ENCODE measurements at places on chromosomes 7 and 10. TPM values are rescaled to one million over a fixed set of nuclear protein-coding genes. Genes with fewer than 3 reads are reported as not detected.

DNA sequence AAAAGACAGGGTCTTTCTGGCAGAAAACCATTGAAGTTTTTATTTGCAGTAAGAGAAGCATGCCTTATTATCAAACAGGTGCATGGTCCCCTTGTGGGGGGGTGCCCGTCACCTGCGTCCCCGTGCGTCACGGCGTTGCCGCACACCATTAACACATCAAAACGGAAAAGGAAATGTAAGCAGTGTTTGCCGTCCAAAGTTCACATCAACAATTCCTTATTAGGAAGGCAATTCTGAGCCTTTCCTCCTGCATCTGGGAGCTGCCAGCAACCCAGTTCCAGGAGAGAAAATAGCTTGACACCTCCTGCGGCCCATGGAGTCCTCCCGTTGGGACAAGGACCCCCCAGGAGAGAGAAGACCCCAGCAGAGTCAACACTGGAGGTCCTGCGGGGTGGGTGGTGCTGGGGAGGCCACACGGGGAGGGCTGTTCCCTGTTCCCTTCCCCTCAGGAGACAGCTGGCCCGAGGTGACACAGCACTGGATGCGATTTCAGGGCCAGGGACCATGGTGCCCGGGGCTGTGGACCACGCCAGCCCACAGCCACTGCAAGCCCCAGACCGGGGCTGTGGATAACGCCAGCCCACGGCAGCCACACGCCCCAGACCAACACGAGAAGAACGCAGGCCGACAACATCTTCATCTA, 39.5 kb downstream of the DIP2C start:
- DNase-seq, result no peak

- DNase-seq, result no peak
These were observed 42.0 kb downstream of the ABCA13 start for GRCh38 chr7:48213226-48213625.

GRCh38 chr10:33095867-33096815, 138.1 kb upstream of the ITGB1 start:
- DNase-seq, result no peak

DNA sequence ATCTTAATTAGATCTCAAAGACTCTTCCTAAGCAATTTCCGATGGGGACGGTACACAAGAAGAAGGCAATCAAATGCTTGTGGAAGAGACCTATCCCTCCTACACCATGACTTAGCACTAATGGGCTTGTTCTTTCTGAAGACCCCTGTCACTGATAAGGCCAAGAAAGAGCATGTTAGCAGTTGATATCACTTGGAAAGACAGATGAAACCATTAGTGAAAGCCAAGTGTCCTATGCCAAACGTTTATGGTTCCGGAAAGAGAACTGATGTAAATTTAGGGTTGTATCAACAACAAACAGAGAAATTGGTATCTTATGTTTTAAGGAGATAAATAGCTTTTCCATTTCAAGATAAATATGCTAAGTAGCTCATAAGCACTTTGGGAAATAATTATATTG, 6.5 kb downstream of the UROS start:
- DNase-seq, result no peak

- DNase-seq, result no peak
These were observed at the start of gene MMD2 for GRCh38 chr7:4958477-4959301. Gene MMD2 (minus strand): TSS chr7:4959187. CDS start chr7:4959017, 170 bp downstream.

DNA sequence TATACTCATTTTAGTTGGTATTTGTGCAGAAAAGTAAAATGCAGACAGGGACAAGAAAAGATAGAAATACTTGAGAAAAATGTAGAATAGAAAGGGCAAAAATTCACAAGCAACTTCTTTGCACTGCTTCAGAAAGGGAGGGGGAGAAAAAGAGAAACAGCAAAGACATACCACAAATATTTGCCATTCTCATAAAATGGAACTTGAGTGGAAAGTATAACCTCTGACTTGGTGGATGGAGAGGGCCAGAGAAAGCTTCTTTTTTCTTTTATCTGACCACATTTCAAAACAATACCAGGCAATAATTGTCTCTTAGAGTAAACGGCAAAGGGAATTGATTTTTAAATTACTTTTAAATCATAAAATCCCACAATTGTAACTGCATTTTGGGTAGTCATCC, 35.8 kb upstream of the TRUB1 start:
- no peak for DNase-seq

DNA sequence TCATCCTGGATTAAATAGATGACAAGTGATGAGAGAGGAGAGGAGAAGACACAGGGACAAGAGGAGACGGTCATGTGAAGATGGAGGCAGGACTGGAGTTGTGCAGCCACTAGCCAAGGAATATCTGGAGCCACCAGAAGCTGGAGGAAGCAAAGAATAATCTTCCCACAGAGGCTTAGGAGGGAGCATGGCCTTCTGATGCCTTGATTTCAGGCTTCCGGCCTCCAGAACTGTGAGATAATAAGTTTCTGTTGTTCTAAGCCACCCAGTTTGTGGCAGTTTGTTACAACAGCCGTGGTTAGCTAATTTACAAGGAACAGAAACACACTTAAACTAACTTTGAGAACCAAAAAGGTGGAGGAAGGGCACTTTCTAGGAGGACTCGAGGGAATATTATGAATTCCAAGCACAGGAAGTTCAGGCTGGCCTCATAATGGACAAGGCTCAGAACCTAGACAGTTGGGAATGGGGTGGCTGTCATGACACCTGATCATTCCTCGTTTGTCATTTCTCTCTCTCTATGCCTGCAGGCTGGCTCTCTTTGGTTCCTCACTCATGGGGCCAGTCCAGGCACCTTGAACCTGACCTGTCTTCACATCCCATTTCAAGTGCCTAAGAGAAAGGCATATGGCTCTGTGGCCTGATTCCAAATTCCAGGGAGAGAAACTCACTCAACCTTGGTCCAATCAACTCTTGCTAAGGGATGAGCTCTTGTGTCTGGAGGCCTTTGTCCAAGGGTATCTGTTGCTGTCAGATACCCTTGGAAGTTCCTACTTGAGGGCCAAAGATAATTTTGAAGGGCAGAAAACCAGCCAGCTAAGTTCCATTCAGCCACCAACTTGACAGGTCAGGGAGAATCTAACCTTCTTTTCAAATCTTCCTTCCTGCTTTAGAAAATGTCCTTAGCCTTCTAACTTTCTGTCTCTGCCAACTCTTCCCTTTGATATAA, 33.5 kb upstream of the PDZD8 start:
- DNase-seq, result no peak

- no peak for DNase-seq
These were observed 69.8 kb upstream of the BAIAP2L1 start for GRCh38 chr7:98470485-98471240.

GRCh38 chr7:46369933-46370654, 449.0 kb upstream of the IGFBP3 start:
- DNase-seq, result peak; percentile 90

DNA sequence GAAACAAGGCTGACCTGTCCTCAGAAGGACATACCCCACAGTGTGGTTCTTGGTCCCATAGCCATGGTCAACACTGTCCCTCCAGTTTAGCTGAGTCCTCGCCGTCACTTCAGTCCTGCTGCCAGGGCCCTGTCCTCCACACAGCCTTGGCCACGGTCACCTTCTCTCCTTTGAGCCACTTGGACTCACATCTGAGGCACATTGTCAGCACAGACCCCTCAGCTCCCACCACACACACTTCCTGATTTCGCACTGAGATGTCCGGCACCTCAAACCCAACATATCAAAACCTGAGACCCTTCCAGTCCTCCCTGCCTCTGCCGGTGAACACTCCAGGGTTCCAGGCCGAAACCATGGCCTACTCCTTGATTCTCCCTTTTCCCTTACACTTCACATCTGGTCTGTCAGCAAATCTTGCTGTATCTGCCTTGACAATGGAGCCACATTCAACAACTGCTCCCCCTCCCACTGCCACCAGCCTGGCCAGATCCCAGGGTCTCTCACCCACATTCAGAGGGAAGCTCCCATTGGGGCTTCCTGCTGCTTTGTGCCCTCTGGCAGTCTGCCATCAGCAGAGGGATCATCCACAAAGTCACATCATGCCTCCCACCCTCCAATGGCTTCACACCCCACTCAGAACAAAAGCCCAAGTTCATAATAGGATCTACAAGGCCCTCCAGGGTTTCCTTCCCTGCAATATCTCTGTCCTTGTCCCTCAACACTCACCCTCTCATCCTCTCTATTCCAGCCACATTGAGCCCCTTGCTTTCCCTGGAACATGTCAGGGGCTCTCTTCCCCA, 219.6 kb upstream of the SHH start:
- no peak for DNase-seq

- DNase-seq, result no peak
These were observed 27.5 kb downstream of the LAMB1 start for GRCh38 chr7:107975394-107976013.

DNA sequence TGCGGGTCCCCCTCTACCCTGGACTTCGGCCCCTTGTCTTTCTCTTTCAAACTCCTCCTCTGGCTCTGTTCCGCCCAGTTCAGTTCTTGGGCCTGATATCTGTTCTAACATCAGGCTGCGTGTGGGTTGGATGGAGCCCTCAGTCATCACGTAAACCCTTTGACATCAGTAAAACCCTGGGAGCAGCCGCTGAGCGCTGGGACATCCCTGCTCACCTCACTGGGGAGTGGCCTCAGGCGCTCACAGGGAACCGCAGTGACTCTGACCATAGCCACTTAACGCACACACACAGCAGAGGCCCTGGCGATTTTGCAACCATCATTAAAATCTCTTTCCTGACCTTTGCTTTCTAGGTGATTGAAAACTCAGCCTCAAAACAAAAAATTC, 113.3 kb downstream of the CYTH3 start:
- no peak for DNase-seq

DNA sequence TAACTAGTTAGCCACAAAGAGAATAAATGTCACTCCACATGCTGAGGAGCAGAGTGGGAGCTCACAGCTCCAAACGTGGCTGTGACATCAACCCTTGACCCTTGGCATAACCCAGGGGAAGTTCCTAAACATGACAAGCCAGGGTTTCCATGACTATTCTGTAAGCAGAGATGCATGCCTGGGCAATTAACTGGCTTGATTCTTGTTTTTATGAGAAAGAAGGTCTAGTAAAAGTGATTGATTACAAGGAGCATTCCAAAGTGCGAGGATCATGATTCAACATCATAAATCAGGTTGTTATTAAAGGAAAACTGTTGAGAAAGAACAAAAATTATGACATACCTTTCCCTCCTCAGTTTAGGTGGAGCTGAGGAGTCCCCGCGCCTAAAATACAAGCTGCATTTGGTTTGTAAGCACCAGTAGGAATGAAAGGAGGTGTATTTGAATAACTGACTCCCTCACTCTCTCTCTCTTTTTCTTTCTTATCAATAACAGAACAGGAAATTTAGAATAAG, 108.4 kb downstream of the SFMBT2 start:
- DNase-seq, result no peak

- DNase-seq, result no peak
These were observed 22.7 kb downstream of the JAZF1 start for GRCh38 chr7:28157831-28158416.

DNA sequence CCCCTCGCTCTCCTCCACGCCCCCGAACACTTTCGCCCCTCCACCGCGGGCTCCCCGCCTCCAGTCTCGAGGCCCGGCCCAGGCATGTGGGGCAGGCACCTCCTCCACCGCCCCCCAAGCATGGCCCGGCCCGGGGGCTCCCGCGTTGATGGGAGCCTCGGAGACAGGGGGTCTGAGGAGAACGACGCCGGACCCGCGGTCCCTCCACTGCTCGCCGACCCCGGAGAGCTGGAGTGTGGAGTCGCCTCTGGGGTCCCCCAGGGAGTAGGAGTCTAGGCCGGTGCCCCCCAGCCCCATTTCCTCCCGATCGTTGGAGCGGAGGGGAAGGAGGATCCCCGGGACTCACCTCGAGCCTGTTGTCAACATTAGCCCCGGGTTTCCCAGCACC, 206 bp downstream of the UPF2 start:
- no peak for DNase-seq

- no peak for DNase-seq
These were observed 117.1 kb downstream of the EBF3 start for GRCh38 chr10:129846991-129847391.

DNA sequence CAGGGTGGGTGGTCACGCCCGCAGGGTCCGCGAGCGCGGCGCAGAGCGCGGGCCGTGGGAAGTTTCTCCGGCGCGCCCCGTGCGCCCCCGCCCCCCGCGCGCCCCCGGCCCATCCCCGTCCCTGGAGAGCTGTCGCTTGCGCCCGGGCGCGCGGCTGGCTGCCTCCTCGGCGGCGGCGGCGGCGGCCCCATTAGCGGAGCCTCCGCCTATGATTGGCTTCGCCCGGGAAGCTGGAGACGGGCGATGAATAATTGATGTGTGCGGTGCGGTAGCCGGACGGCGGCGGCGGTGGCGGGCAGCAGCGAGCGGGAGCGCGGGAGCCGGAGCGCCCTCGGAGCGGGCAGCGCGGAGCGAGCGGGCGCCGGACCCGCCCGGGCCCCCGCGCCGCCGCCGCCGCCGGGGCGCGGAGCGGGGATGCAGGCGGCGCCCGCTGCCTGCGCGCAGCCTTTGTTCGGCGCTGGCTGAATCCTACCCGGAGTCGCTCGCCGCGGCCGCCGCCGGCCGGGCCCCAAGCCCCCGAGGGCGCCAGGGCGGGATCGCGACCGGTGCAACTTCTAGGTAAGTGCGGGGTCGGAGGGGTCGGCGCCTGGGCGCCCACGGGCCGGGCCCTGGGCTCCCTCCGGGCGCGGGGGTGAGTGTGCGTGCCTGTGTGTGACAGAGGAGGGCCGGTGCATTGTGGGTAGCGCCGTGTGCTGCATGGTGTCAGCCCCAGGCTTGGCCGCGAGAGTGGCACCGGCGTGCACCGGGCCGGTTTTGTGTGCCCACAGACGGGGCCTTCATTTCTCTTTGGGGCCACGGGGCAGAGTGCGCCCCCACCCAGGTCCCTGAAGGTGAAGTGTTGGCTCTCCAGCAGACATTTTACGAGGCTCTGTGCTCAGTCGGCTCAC, 103.8 kb upstream of the PPIF start:
- DNase-seq, result peak; percentile 44

- DNase-seq, result no peak
These were observed 349.5 kb downstream of the SEMA3D start for GRCh38 chr7:84837405-84837804.

- peak; percentile 30 for DNase-seq
These were observed 55.7 kb upstream of the GATA3 start for GRCh38 chr10:7998831-7999230.

GRCh38 chr7:516606-517456, 2.8 kb downstream of the PDGFA start:
- DNase-seq, result peak; percentile 51

THAP5 gene
- total RNA-seq, result 14.1 TPM

ZNF804B gene
- not detected for total RNA-seq

FGFBP3 gene
- 0.38 TPM for total RNA-seq

WASL gene
- total RNA-seq, result 22.1 TPM

CRPPA gene
- total RNA-seq, result 2.9 TPM

CPVL gene
- not detected for total RNA-seq

SPDYE1 gene
- not detected for total RNA-seq

UNCX gene
- not detected for total RNA-seq

ADIRF gene
- 2.8 TPM for total RNA-seq

ZNF239 gene
- total RNA-seq, result 0.51 TPM

Measured in endothelial cell of umbilical vein (primary cell).